NCI-H187 treated with DMSO at 0.1 percent for 48 hours (cell line): ENCODE measurements at places on chromosomes 5 and 9.

- no peak for DNase-seq
Observed at GRCh38 chr9:132125944-132126679, 35.7 kb upstream of the NTNG2 start.

GRCh38 chr9:118701985-118702384 is 667.2 kb downstream of the BRINP1 start:
- DNase-seq = peak; percentile 15

GRCh38 chr9:24828687-24829086 is 283.0 kb upstream of the IZUMO3 start:
- no peak for DNase-seq

- DNase-seq = no peak
Observed at GRCh38 chr5:100430268-100431195, 104.6 kb upstream of the FAM174A start.

DNA sequence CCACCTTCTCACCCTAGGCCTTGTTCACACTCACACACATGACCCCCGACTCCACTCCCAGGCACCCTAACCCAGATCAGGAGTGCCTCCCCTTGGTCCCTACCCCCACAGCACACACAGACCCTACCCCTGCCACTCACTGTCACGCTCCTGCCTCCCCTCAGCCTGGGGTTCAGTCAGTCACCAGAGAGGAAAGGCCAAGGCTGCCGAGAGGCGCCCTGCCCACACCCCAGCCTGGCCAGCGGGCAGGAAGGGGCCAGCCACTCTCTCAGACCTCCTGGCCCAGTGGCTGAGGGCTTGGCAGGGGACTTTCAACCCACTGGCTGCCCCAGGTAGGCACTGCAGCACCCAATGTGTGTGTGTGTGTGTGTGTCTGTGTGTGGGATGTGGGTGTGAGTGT is 122.4 kb upstream of the MVB12B start:
- no peak for DNase-seq
